Stimulated activated CD8-positive, alpha-beta memory T cell treated with anti-CD3 and anti-CD28 coated beads, Interleukin-12 subunit alpha, Interleukin-12 subunit beta, amount 100 ng/mL, for 1 hour (primary cell): ENCODE measurements at places on chromosomes 16 and 17.

DNA sequence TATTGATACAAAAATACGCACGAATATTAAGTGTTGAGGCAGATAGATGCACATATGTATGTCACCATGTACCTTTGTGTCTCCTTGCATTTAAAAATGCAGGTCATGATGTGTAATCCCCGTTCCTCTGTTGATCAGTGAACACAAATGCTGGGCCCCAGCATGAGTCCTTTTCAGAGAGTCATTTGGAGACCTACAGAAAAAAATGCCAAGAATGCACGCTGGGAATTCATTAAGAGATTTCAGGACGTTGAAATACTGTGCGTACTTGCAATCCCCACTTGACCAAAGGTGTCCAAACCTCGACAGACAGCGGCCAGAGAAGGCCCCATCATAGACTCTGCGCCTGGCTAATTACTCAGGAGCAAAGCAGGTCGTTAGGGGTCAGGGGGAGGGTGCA is 496.0 kb downstream of the MAF start:
- DNase-seq = no peak

- DNase-seq = no peak
These were observed 10.4 kb downstream of the VPS53 start for GRCh38 chr17:704111-704864.

DNA sequence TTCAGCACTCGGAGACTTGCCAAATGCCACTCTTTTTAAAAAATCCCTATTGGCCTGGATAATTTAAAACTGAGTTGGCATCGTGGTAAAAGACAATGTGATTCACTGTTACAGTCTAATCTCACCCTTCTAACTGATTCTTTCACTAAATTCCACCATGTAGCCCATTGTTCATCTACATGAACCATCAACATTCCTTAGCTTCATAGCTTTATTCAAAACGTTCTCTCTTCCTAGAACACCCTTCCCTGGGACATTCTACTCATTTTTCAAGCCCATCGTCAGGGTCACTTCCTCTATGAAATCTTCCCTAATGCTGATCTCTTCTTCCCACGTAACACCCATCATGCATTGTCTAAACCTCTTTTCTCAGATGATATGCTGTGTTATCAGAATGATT is 15.7 kb upstream of the SHISA9 start:
- no peak for DNase-seq

DNA sequence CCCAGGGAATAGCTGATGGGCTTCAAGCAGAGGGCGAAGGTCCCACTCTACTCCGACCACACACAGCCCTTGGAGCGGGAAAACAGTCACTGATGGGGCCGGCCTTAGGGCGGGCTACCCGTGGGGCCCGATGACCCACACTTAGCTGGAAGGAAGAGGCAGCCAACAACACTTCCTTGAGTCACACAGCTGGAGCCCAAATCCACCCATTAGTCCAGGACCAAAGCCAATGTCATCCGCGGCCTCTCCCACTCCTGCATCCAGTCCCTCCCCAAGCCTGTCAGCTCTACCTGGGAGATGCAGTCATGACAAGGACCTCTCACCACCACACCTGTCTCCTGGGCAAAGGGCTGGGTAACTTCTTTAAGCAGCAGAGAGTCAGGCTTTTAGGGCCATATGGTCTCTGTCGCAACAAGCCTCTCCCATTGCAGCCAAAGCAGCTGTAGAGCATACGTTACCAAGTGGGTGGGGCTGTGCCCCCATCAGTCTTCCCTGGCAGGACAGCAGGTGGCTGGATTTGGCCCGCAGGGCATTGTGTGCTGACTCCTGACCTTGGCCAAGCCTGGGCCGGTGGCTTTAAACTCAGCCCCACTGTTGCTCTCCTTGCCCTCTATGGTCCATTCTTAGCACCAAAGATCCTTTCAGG is 110.7 kb downstream of the SOCS1 start:
- DNase-seq = no peak
